Stimulated activated CD8-positive, alpha-beta memory T cell treated with anti-CD3 and anti-CD28 coated beads, Interleukin-15, amount 100 ng/mL, for 4 hours (primary cell): ENCODE measurements at places on chromosomes 2 and 18.

DNA sequence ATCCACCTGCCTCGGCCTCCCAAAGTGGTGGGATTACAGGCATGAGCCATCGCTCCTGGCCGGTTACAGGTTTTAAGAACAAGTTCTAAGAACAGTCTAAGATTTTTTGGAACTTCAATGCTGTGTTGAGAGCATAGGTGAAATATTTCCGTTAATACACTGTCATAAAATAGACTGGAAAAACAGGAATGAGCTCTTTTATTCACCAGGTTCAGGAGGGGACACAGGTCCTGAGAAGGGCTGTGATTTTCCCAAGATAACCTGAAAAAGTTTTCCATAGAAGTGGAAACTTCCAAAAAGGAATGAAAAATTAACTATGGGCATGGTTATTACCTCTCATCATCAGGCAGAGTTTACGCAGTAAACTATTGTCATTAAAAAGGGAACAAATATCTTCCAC, 97.6 kb upstream of the TMEM178A start:
- no peak for DNase-seq

GRCh38 chr2:238285653-238286082, 2.7 kb downstream of the PER2 start:
- no peak for DNase-seq

DNA sequence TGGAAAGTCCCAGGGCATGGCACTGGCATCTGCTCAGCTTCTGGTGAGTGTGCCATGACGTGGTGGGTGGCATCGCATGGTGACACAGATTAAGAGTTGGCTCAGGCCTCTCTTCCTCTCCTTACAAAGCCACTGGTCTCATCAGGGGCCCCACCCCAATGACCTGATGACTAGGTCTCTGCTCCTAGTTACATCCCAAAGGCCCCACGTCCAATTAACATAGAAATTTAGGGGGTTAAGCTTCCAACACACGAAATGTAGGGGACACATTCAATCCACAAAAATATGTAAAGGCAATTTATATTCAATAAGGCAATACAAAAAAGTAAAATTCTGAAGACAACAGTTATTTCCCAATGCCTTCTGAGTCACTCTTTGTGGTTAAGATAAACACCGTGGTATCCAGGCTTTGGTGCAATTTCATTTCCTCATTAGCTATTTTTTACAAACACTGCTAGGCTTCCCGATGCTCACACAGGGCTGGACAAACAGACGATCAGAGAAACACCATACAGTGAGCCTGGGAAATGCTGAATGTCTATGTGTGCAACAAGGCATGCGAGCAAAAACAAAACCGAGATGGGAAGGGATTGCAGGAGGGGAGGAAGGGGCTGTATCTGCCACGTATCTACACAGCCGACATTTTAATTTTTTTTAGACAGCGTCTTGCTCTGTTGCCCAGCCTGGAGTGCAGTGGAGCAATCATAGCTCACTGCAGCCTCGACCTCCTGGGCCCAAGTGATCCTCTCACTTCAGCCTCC, 67.2 kb downstream of the MBP start:
- DNase-seq: no peak

GRCh38 chr2:24351981-24352380, 8.4 kb downstream of the ITSN2 start:
- DNase-seq: no peak

- DNase-seq: no peak
These were observed 4.4 kb downstream of the ANKRD29 start for GRCh38 chr18:23658285-23658684.

DNA sequence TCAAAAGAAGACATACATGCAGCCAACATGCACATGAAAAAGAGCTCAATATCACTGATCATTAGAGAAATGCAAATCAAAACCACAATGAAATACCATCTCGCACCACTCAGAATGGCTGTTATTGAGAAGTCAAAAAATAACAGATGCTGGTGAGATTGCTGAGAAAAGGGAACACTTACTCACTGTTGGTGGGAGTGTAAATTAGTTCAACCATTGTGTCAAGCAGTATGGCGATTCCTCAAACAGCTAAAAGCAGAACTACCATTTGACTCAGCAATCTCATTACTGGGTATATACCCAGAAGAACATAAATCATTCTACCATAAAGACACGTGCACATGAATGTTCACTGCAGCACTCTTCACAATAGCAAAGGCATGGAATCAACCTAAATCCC, 95.5 kb upstream of the XIRP2 start:
- no peak for DNase-seq

DNA sequence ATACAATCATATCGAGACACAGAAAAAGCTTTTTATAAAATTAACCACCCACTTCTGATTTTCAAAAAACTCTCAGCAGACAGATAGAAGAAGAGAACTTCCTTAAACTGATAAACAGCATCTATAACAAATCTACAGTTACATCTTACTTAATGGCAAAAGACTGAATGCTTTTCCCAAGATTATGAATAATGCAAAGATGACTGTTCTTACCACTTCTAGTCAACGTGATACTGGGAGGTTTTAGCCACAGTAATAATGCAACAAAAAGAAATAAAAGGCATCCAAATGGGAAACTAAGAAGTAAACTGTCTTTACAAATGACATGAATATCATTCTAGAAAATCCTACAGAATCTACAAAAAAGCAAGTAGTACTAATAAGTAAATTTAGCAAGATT, 58.0 kb upstream of the TMEM247 start:
- DNase-seq: no peak

DNA sequence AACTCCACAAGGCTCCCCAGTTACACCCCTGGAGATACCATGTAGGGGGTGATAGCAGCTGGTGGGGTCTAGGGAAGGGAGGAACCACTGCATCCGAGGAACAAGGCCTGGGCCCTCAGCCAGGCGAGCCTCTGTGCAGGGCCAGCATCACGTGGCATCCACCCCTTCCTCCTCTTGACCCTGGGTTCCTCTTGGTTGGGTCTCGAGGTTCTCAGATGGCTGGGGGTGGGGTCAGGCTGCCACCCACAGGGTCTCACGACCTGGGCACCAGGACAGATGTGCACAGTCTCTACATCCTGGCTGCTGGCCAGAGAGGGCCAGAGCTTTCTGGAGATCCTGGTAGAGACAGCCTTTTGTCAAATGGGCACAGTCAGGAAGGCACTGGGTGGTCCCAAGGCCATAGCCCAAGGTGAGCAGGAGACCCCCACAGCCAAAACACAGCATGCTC, 10.4 kb downstream of the HS6ST1 start:
- no peak for DNase-seq

- no peak for DNase-seq
These were observed 93.3 kb upstream of the PPP1CB start for GRCh38 chr2:28658369-28658768.

DNA sequence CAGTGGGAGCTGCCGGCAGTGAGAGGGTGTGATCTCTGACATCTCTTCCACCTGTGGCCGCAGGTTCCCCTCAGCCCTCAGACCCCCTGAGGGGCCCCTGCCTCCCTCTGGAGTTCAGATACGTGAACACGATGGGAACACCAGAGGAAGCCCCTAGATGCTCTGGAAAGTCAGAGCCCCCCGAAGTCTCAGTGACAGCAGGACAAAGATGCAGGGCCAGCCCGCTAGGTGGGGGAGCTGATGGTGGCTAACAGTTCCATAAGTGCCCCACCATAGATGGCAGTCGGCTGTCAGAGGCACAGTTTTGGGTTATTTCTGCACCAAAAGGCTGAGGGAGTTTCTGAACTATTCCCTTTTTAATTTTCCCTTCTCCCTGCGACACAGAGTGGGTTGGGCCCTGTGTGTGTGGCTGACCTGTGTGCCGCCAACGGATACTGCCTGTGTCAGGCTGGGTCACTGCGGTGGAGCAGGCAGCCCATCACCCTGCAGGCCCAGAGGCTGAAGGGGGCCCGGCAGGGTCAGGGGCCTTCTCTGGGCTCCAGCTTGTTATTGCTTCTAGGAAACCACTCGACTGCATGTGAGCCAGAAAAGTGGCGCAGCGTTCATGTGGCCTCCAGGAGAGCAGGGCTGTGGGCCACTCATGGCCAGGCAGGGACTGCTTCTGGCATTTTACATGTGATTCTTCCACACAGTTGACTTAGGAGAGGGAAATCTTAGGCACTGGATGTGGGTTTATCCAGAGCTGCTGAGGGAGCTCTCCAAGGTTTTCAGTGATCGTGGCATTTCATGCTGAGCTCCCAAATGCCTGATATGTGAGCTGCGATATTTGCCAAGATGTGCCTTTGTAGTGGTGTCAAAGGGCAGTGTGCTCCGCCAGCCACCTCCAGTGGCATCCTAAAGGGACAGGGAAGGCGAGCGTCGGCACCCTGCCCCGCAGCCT, 225.1 kb downstream of the SH3RF3 start:
- no peak for DNase-seq

- DNase-seq: no peak
These were observed 62.8 kb upstream of the CYP26B1 start for GRCh38 chr2:72210470-72210869.

- DNase-seq: no peak
These were observed 329.3 kb downstream of the C1D start for GRCh38 chr2:67733517-67733916.

DNA sequence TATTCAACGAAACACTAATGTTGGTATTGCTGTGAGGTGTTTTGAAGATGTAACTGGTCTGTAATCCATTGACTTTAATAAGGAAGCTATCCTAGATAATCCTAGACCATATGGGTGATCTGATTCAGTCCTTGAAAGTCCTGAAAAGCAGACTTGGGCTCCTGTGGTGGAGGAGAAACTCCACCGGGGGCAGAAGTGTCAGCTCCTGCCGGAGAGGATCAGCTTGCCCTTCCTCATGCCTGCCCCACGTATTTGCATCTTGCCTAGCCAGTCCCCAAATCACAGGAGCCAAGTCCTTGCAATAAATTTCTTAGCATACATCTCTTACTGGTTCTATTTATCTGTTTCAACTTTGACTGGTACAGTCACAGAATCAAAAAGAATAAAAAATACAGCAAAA, 144.2 kb upstream of the DLGAP1 start:
- DNase-seq: no peak

GRCh38 chr2:8475349-8476031, 206.4 kb upstream of the ID2 start:
- no peak for DNase-seq

GRCh38 chr2:105629634-105630033, 115.1 kb upstream of the NCK2 start:
- DNase-seq: no peak

GRCh38 chr2:151906633-151906998, 78.4 kb upstream of the ARL5A start:
- no peak for DNase-seq
